ENCODE measurements at places on chromosomes 6 and 20.

GRCh38 chr6:30037182-30037788 is 23.8 kb upstream of the POLR1H start:
- DNase-seq = no peak

DNA sequence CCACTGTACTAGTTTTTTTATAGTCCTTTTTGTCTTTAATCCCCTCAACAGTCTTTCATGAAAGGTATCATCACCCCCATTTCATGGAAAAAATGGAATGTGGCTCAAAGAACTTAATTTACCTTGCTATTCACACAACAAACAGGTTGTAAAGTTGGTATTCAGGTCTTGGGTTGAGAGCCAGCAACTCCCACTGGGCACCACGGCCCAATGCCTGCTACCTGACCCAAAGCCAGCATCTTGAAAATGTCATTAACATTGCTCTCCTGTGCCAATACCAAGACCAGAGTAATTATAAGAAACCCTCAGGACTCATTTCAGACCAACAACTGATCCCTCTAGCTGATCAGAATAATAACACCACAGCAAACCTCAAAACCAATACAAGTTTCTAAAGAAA is 75.7 kb downstream of the METTL24 start:
- DNase-seq = no peak

DNA sequence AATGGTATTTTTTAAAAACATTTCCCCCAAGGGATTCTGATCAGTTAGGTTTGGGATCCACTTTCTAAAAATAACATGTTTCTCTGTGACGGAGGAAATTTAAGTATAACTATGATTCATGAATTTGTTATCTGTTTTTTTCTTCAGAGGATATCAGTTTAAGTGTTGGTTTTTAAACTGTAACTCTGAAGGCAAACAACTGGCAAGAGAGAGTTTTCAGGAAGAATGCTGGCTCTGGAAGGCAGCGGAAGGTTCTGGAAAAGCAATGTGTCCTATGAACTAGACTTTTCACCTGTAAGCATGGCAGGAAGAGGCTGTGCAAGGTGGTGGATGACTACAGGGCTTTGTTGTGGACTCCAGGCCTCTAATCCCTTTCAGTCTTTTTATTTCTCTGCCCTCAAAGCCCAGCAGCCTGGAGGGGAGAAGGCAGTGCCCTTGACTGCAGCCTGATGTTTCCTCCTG is 153.1 kb downstream of the GMPR start:
- DNase-seq = no peak

GRCh38 chr6:100305209-100305869 is 159.4 kb downstream of the SIM1 start:
- no peak for DNase-seq

DNA sequence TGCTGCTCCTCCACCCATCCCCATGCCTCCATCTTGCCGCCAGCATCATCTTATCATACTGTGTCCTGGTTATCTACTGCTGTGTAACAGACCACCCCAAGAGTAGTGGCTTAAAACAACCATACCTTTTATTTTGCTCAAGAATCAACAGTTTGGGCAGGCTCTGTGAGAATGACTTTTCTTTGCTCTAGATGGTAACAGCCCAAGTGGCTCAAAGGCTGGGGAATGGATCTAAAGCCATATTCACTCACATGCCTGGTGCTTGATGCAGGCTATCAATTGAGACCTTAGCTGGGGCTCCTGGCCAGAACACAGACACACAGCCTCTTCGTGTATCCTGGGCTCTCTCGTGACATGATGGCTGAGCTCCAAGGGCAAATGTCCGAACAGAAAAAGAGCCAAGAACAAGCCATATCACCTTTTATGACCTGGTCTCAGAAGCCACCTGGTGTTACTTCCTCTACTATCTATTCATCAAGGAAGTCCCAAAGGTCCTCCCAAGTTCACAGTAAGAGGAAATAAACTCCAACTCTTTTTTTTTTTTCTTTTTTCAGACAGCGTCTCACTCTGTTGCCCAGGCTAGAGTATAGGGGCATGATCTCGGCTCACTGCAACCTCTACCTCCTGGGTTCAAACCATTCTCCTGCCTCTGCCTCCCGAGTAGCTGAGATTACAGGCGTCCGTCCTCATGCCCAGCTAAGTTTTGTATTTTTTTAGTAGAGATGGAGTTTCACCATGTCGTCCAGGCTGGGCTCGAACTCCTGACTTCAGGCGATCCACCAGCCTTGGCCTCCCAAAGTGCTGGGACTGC is 159.3 kb upstream of the JARID2 start:
- no peak for DNase-seq

DNA sequence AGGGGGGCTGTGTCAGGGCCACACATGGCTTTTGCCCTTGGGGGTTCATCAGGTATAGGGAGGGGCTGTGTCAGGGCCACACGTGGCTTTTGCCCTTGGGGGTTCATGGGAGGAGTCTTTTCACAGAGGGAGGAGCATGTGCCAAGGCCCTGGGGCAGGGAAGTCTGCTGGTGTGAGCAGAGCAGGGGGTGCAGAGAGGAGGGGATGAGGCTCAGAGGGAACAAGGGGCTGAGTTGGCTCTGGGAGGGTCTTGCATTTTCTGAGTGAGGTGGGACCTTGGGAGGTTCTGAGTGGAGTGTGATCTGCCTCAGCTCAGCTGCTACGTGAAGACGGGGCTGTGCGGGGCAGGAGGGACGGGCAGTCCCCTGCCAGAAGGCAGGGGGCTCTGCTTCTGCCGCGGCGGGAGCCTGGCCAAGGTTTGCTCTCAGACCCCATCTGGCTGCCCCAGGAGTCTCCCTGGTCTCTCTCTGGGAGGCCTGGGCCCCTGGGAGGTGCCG is 6.0 kb upstream of the SOX18 start:
- DNase-seq = no peak

- no peak for DNase-seq
Observed at GRCh38 chr6:68635706-68636513, 828 bp downstream of the ADGRB3 start.

DNA sequence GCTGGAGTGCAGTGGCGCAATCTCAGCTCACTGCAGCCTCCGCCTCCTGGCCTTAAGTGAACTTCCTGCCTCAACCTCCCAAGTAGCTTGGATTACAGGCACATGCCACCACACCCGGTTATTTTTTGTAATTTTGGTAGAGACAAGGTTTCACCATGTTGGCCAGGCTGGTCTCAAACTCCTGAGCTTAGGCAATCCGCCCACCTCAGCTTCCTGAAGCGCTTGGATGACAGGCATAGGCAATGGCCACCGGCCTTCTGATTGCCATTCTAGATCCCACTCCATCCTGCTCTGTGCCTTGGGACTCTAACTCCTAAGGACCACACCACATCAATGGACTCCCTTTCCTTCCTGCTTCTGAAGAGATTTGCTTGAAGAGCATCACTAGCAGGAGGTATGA is 60.6 kb downstream of the SEL1L2 start:
- no peak for DNase-seq

- peak; percentile 36 for DNase-seq
Observed at GRCh38 chr6:18595774-18596530, 208.8 kb downstream of the RNF144B start.

DNA sequence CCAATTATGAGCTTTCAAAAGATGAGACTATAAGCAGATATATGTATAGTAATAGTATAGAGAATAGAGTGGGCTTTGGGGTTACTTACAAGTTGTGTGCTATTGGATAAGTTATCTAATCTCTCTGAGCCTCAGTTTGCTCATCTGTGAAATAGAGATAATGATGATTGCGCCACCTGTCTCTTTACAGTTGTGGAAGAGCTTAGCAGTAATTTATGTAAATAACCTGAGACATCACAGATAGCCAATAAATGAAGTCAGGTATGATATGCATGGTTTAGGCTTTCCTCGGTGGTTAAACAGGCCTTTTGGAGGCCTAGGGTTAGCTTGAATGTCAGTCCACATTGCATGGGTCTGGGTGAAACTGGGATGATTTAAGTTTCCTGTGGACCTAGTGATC is 29.8 kb upstream of the SCUBE3 start:
- DNase-seq = no peak

- DNase-seq = no peak
Observed at GRCh38 chr20:60667641-60668040, 584.4 kb upstream of the CDH4 start.

GRCh38 chr6:122393351-122393896 is 6.0 kb upstream of the HSF2 start:
- DNase-seq = no peak

DNA sequence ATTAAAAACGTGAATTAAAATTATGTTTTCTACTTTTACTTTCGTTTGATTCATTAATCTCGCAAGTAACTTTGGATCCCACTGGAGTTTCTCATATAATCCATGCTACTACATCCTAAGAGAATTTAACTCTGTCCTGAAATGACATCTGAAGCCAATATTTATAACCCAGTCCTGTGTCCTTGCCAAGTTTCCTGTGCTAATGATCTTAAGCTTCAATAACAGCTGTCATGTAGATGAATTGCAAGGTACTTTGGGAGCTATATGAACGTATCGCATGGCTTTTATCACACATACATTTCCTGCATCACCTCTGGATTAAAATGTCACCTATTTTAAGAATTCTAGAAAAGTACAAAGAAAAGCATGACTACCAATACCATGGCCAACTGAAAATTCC is 833.8 kb upstream of the CITED2 start:
- DNase-seq = no peak

DNA sequence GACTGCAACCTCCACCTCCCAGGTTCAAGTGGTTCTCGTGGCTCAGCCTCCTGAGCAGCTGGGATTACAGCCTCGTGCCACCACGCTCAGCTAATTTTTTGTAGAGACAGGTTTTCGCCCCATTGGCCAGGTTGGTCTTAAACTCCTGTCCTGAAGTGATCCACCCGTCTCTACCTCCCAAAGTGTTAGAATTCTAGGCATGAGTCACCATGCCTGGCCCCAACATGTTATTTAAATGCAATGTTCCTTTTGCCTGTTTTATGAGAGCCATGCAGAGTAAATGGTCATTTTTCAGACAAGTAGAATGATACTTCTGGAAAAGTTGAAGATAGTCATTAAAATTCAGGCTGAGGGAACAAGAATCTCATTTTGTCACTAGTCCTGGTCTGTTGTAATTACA is 43.8 kb upstream of the RPS6KA2 start:
- no peak for DNase-seq

- no peak for DNase-seq
Observed at GRCh38 chr6:89410788-89411144, 1.3 kb downstream of the RRAGD start.
